ELR (cell line): ENCODE measurements at places on chromosomes 4 and X.
A peak's percentile ranks its signal among the peaks of the same experiment; 100 is the strongest.

- DNase-seq: no peak
These were observed 14.6 kb upstream of the HNRNPD start for GRCh38 chr4:82388405-82388804.

DNA sequence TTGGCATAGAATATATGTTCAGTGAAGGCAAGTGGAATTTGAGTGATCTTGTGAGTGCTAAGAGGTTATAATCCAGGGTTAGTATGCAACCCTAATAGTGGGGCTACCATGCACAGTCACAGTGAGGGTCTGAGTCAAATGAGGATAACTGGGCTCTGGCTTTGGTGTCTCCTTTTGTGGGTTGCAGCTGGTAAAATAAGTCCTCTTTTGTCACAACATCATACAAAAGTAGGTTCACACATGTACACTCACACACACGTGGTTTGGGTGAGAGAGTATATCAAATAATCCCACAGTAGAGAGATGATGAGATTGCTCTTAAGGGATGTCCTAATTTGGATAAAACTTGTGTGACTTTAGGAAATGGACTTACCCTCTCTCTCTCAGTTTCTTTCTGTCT, 79.6 kb upstream of the EOLA2 start:
- DNase-seq: no peak

- no peak for DNase-seq
These were observed 60.3 kb upstream of the MXD4 start for GRCh38 chr4:2322227-2322626.

GRCh38 chr4:52103319-52103718, 52.2 kb downstream of the SPATA18 start:
- peak; percentile 17 for DNase-seq

DNA sequence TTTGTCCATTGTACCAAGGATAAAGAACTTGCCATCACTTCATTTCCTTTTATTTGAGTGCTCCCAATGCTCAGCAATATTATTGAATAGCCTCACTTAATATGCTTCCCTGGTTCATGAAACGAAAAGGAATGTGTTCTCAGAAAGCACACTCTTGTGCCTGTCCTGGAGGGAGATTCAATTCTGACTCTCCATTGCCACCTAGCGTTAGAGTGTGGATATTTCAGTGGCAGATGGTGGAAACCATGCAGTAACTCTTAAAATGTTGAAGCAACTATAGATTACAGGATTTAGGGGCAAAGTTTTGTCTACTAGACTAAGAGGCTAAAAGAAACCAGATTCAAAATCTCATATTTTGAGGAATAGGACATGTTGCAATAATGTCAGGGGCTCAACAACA, 36.0 kb downstream of the GAB3 start:
- DNase-seq: peak; percentile 56
